ENCODE measurements at places on chromosomes 2 and 18.

DNA sequence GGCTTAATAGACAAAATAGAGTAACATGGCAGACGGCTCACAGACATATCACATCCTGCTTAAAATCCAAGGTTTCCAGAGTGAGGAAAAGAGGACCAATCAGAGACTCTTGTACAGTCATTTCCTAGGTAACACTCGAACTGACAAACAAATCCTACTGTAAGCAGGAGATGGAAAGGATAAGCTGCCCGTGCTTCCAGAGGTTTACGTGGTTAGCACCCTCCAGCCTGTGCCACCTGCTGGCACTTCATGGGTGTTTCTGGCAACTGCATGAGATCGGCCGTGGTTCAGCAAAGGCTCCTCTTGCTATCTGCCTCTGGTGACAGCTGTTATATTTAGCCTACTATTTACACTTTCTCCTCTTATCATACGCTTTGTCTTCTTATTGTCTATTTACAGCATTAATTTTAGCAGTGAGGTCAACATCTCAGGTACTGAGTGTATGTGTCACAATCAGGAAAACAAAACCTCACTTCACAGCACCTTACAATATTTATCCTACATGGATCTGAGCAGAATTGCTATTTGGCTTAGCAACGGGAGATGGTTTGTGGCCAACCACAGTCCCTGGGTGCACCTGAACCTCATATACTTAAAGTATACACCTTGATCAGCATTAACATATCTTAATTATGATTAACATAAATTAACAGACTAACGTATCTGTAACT is 226.9 kb downstream of the TMEM163 start:
- DNase-seq, result no peak

GRCh38 chr2:95354469-95354901 is 48.0 kb upstream of the FAHD2A start:
- DNase-seq, result no peak

- no peak for DNase-seq
Observed at GRCh38 chr2:43840965-43841364, 2.2 kb downstream of the ABCG8 start.

GRCh38 chr2:5980450-5981190 is 288.4 kb downstream of the SOX11 start:
- no peak for DNase-seq
